ENCODE measurements at places on chromosomes 5 and 9. TPM values are rescaled to one million over a fixed set of nuclear protein-coding genes. Genes with fewer than 3 reads are reported as not detected.

DNA sequence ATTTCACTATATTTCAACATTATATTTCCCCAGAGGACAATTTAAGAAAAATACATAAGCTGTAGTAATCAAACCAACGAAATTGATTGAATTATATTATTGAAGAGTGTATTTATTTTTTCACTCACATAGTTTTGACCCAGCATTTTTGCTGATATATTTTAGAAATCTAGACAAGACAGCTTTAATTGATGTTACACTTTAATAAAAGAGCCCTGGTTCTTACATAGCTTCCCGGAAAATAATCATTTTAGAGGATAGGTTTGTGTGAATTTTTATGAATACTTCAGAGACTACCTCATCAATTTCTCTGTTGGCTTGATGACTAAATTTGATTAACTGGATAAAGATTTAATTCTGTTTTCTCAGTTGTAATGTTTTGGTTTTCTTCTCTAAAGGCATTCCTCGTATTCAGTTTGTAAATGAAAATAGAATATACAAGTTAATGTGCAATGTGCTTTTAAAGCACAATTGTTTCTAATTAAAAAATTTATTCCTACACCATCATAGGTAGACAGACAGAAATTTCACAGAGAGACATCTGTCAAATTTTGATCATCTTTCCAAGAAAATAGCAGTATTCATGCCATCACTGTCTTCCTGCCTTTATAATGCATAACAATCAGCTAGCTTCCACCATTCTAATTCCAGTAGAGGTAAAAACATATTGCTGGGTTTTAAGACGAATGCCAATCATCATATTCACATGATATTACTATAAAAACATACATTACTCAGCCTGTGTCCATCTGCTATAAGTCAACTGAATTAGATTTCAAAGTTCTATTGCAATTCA lies 441.4 kb downstream of the CDH12 start:
- no peak overlapping the region for H3K27ac ChIP-seq
- H3K4me1 ChIP-seq = no peaks in the 10 kb centered on the region
- H3K27me3 ChIP-seq = no peaks in the 10 kb centered on the region
- no peak for DNase-seq
- H3K36me3 ChIP-seq = no peaks in the 10 kb centered on the region

The SEMA5A gene
- total RNA-seq = not detected

DNA sequence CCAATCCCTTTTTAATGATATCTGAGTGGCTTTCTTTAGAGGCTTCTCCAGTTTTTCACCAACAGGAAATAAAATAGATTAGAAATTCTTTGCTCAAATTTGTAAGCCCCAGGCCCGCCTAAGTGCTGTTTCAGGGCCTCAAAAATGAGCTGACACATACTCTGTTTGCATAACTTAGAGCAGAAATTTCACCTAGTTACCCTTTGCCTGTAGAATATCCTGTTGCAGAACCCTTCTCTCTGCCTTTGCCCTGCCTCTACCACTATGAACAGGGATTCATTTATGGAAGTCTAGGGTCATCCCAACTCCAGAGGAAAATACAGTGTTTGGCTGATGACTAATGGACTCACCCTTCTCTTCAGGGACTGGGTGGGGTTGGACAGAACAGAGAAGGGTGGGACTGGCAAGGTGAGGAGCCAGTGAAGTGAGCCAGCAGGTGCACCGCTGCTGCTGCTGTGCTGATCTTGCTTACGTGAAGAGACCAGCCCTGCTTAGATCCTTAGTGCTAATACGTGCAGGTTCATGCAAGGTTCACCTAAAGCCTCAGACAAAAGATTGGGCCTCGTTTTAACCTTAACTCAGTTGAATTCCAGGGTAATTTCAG lies 22.8 kb downstream of the OSTF1 start:
- peak overlapping the region; percentile 52 for H3K27ac ChIP-seq
- peaks cover 7% of the 10 kb centered on the region for H3K36me3 ChIP-seq
- H3K4me3 ChIP-seq = no peak overlapping the region
- peaks cover 46% of the 10 kb centered on the region for H3K4me1 ChIP-seq
- no peak for DNase-seq
- H3K27me3 ChIP-seq = no peaks in the 10 kb centered on the region

DNA sequence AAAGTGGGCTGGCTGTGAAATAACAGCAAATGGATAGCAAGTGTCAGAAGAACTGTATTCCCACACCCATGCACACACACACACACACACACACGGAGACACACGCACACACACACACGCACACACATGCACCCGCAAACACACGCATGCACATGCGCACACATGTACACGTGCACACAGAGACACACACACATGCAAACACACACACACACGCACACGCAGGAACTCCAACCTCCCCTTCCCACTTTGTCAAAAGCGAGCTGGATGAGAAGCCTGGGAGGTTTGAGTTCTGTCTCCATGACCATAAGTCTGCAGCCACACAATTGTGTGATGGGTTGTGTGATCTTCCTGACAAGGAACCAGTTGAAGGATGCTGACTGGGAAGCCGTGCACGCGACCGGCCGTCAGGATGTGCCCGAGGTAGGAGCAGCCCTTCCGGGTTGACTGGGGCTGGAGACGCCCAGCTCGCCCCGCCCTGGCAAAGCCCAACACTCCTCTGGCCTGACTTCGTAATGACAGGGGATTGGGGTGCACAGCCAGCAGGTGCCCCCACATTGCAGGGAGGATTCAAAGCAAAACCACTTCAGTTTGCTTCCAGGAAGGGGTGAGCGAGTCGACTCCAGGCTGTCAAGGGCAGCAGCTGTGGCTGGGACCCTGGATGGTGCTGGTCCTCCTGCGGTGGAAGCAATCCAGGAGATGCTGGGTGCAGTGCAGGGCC lies 29.3 kb upstream of the NKD2 start:
- H3K36me3 ChIP-seq = no peaks in the 10 kb centered on the region
- DNase-seq = no peak
- H3K27ac ChIP-seq = no peak overlapping the region
- H3K27me3 ChIP-seq = peaks cover 2% of the 10 kb centered on the region
- peaks cover 14% of the 10 kb centered on the region for H3K4me1 ChIP-seq
- no peak overlapping the region for H3K4me3 ChIP-seq

- no peaks in the 10 kb centered on the region for H3K4me1 ChIP-seq
- no peaks in the 10 kb centered on the region for H3K27me3 ChIP-seq
- no peak overlapping the region for H3K27ac ChIP-seq
- no peak for DNase-seq
- no peaks in the 10 kb centered on the region for H3K36me3 ChIP-seq
- H3K4me3 ChIP-seq = no peak overlapping the region
Observed at GRCh38 chr9:79015951-79016350, 555.8 kb upstream of the TLE4 start.

The PCDH12 gene
- total RNA-seq = 0.31 TPM

GRCh38 chr5:3036041-3036788 lies 284.7 kb upstream of the IRX2 start:
- no peaks in the 10 kb centered on the region for H3K36me3 ChIP-seq
- no peak overlapping the region for H3K4me3 ChIP-seq
- H3K27ac ChIP-seq = no peak overlapping the region
- H3K4me1 ChIP-seq = no peaks in the 10 kb centered on the region
- no peaks in the 10 kb centered on the region for H3K27me3 ChIP-seq

Data from activated CD8-positive, alpha-beta T cell treated with anti-CD3 and anti-CD28 coated beads for 36 hours (primary cell).